Uterine smooth muscle cell (primary cell): ENCODE measurements at places on chromosomes 2 and 18. TPM values are rescaled to one million over a fixed set of nuclear protein-coding genes. Genes with fewer than 3 reads are reported as not detected.

The DSG1 gene
- not detected in 2 replicates for total RNA-seq

The FSIP2 gene
- total RNA-seq, result 0.12 and 0.22 TPM in 2 replicates

The ACADL gene
- total RNA-seq, result 0.11 and 0.50 TPM in 2 replicates

The KIF1A gene
- total RNA-seq, result not detected in 2 replicates

The TRAK2 gene
- 63.4 and 68.9 TPM in 2 replicates for total RNA-seq

The CHST9 gene
- under 0.01 TPM in 1 of 2 replicates, not detected in the other for total RNA-seq

The TTN gene
- total RNA-seq, result 1.7 and 3.9 TPM in 2 replicates

The ATOH8 gene
- total RNA-seq, result 4.5 and 5.1 TPM in 2 replicates

The PPP1R1C gene
- total RNA-seq, result 0.25 and 2.2 TPM in 2 replicates
